Right cardiac atrium (tissue), 5 donors: ENCODE measurements at places on chromosomes 1 and 21. TPM values are rescaled to one million over a fixed set of nuclear protein-coding genes. Genes with fewer than 3 reads are reported as not detected.

PEX11B gene
- polyA plus RNA-seq: 22.8 TPM

PTPRC gene
- 1.3 TPM for polyA plus RNA-seq

E2F2 gene
- polyA plus RNA-seq: 0.05 TPM

LEFTY2 gene
- 0.59 TPM for polyA plus RNA-seq

OVAAL gene
- 1.7 TPM for polyA plus RNA-seq

C1orf185 gene
- not detected for polyA plus RNA-seq

PADI1 gene
- polyA plus RNA-seq: not detected

DMBX1 gene
- not detected for polyA plus RNA-seq

SERTAD4 gene
- 1.9 TPM for polyA plus RNA-seq
